ENCODE measurements at places on chromosomes 4 and X. TPM values are rescaled to one million over a fixed set of nuclear protein-coding genes. Genes with fewer than 3 reads are reported as not detected.

Gene PHEX
- 0.46 TPM for polyA plus RNA-seq

Gene GAGE12H
- polyA plus RNA-seq, result not detected

Gene GSPT2
- 9.6 TPM for polyA plus RNA-seq

Gene MTTP
- 0.09 TPM for polyA plus RNA-seq

Gene ADH1C
- polyA plus RNA-seq, result 1.0 TPM

Gene TBC1D9
- polyA plus RNA-seq, result 31.2 TPM

Gene PDZD11
- polyA plus RNA-seq, result 36.7 TPM

Gene AKAP14
- not detected for polyA plus RNA-seq

Gene IQCM
- polyA plus RNA-seq, result not detected

Gene SHROOM4
- polyA plus RNA-seq, result 0.24 TPM

Gene WDR17
- 1.3 TPM for polyA plus RNA-seq

Gene ERVMER34-1
- 0.09 TPM for polyA plus RNA-seq

Gene TMEM255A
- 2.0 TPM for polyA plus RNA-seq

Gene PABPC1L2A
- not detected for polyA plus RNA-seq

Gene C1QTNF7
- 0.74 TPM for polyA plus RNA-seq

Gene USP17L24
- not detected for polyA plus RNA-seq

Gene EFHC2
- polyA plus RNA-seq, result 0.46 TPM

Gene NXF2B
- polyA plus RNA-seq, result not detected

Gene ATP1B4
- polyA plus RNA-seq, result not detected

Gene SATL1
- not detected for polyA plus RNA-seq

Gene SPIN2B
- polyA plus RNA-seq, result 9.5 TPM

Gene AKAP4
- polyA plus RNA-seq, result not detected

Gene OPHN1
- polyA plus RNA-seq, result 0.45 TPM

Gene GAGE13
- polyA plus RNA-seq, result not detected

Gene USP53
- 5.8 TPM for polyA plus RNA-seq

Gene PAGE2
- 0.15 TPM for polyA plus RNA-seq

Gene SERTM2
- 0.24 TPM for polyA plus RNA-seq

Gene SPIN2A
- 0.61 TPM for polyA plus RNA-seq

Gene LGI2
- 1.4 TPM for polyA plus RNA-seq

Gene MAP9
- 1.1 TPM for polyA plus RNA-seq

Gene TMA16
- 22.5 TPM for polyA plus RNA-seq

Gene ARHGAP24
- polyA plus RNA-seq, result 24.4 TPM

Gene TCEANC
- 2.6 TPM for polyA plus RNA-seq

Gene SLC10A3
- 11.0 TPM for polyA plus RNA-seq

Gene SPANXN3
- polyA plus RNA-seq, result not detected

Gene FAM236D
- not detected for polyA plus RNA-seq

Gene LIAS
- polyA plus RNA-seq, result 21.7 TPM

Gene F8A2
- not detected for polyA plus RNA-seq

Gene ZDHHC15
- 0.26 TPM for polyA plus RNA-seq

Gene CLDN22
- not detected for polyA plus RNA-seq

Gene VCX3B
- polyA plus RNA-seq, result 0.22 TPM

Gene ABLIM2
- polyA plus RNA-seq, result 26.6 TPM

Gene SLC34A2
- 0.16 TPM for polyA plus RNA-seq

Gene TRIM60
- not detected for polyA plus RNA-seq

Gene RTL9
- not detected for polyA plus RNA-seq

Gene RAP1GDS1
- 19.8 TPM for polyA plus RNA-seq

Gene TRPC5OS
- polyA plus RNA-seq, result 0.04 TPM

Gene NXT2
- polyA plus RNA-seq, result 9.5 TPM

Gene COL25A1
- 0.10 TPM for polyA plus RNA-seq

Gene GYPB
- not detected for polyA plus RNA-seq

Gene RIPPLY1
- polyA plus RNA-seq, result not detected

Gene PAK3
- polyA plus RNA-seq, result 0.11 TPM

Gene XAGE2
- polyA plus RNA-seq, result not detected

Gene C4orf36
- not detected for polyA plus RNA-seq

Gene SUPT20HL1
- not detected for polyA plus RNA-seq

Gene NEUROG2
- not detected for polyA plus RNA-seq

Gene CXorf51B
- not detected for polyA plus RNA-seq

Gene MAGEA11
- polyA plus RNA-seq, result 0.03 TPM

Gene SLITRK2
- polyA plus RNA-seq, result 0.73 TPM

Data from spleen (tissue), 13 donors.